GM04503 (cell line): ENCODE measurements at places on chromosomes 13 and 19.

DNA sequence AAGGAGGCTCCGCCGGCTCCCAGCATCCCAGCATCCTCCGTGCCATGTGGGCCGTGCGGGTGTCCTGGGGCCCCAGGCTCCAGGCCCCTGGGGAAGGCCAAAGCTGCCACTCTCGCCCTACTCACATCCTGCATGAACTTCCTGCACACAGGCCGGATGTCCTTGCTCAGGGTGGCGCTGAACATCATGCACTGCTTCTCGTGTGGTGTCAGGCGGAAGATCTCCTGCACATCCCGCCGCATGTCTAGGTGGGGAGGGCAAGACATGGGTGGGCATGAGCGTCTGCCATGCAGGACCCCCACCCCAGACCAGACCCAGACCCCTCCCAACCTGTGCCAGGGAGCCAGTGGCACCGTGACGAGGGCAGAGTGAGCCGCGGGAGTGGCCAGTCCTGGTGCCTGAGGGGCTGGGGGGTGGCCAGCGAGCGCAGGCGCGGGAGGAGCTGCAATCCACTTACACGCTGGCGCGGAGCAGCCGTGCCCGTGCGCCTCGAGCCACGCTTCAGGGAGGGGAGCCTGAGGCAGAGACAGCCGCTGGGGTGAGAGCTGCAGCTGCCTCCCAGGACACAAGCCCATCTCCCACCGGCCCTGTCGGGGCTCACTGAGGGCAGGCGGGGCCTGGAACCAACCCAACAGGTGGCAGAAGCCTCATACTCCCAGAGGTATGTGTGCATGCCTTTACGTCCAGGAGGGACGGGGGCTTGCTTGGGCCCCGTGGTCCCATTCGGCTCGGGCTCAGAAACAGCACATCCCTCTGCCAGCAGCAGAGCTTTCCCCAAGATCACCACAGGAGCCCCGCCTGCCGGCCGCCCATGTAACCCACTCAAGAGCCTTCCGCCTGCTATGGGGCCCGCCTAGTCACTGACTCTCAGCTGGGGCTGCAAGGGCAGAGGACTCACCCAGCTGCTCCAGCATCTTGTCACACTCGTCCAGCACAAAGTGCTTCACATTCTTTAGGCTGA, 8.8 kb downstream of the DDX39A start:
- no peak for DNase-seq

DNA sequence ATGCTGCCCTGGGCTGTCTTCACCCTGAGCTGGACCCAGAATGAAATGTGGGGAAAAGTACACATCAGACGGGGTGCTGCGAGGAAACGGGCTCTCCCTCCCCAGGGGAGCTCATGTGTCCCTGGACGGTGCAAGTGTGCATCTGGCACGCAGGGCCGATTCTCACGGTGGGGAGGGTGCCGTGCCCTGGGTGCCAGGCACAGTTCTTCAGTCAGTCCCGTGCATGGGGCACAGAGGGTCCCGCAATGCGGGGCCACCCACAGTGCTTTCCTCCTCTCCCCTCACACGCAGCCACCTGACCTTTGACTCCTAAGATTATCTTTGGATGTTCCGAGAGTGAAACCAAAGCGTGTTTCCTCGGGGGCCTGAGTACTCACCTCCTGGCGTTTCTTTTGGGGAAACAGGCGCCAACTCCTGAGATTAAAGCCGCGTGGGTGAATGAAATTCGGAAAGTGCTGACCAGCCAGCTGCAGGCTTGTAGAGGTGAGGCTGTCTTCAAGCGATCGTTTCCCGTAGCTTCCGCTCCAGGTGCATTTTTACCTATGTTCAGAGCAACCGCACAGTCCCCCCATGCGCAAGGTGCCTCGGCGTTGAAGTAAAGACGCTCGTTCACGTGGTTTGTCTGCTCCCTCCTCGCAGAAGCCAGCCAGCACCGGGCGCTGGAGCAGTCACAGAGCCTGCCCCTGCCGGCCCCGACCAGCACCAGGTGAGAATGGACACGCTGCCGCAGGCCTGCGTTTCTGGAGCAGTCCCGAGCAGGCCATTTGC, 17.5 kb upstream of the F7 start:
- DNase-seq, result no peak

- no peak for DNase-seq
Observed at GRCh38 chr19:52140032-52140710, 433 bp upstream of the ZNF616 start.

DNA sequence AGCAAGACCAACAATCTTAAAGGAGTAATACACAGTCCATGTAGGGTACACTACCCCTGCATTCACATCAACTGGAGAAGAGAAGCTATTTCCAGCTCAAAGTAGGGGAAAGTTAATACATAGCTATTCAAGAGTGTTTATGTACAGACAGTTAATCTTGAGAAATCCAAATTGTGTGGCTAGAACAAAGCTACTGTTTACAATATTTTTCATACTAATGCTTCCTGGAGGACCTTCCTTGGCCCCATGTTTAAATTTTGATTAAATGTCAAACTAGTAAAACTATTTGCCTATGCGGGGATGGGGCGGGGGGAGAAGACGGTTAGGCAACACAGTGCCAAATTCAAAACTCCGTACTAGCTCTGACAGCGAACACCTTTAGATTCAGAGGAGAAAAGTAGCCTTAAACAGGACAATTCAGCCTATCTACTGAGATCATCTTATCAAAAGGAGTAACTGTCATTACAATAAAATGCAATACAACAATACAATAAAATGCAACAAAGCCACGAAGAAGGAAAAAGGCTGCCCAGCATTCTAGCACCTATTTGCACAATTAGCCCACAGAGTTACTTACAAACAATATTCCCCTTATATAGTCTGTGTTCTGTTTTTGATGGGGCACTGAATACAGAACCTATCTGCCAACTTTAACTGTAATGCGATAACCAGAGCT, 29.1 kb downstream of the BRD4 start:
- DNase-seq, result no peak

DNA sequence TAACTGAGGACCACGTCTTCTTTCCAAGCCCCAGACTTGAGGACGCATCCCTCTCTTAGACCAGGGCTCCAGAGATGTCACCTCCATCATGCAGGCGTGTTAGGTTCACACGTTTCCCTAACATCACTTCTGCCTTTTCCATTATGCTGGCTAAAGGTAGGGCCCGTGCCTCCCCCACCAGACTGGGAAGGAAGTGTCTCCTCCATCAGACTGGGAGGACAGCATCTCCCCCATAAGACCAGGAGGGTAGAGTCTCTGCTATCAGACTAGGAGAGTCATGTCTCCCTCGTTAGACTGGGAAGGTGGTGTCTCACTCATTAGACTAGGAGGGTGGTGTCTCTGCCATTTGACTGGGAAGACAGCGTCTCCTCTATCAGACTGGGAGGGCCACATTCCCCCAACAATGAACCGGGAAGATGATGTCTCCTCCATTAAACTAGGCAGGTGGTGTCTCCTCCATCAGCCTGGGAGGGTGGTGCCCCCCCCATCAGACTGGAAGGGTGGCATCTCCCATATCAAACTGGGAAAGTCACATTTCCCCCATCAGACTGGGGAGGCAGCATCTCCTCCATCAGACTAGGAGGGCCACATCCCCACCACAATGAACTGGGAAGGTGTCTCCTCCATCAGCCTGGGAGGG, 18.1 kb upstream of the SPC24 start:
- DNase-seq, result no peak
